Glutamatergic neuron (in vitro differentiated cells): ENCODE measurements at places on chromosomes 7 and 10. TPM values are rescaled to one million over a fixed set of nuclear protein-coding genes. Genes with fewer than 3 reads are reported as not detected.

Gene SRGN
- total RNA-seq, result not detected

DNA sequence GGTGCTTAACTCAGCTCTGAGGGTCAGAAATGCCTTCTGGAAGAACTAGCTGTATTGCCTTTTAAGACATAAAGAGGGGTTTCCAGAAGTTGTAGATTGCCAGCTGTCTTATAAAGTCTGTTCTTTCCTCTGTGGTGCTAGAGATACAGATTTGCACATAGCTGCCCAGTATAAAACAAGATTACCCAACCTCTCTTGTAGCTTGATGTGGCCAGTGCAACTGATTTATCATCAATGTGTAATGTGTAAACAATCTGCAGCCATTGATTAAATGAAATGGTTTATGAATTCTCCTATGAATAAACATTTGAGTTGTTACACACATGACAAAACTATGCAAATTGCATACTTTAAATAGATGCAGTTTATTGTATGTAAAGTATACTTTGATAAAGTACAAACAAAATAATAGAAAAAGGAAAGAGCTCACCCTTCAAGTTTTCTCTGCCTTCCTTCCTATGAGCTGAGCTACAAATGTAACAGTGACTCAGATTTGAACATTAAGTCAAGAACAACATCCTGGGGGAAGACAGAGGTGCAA is 195.2 kb downstream of the TMEM26 start:
- no peaks in the 10 kb centered on the region for H3K27me3 ChIP-seq
- H3K4me1 ChIP-seq, result no peaks in the 10 kb centered on the region
- peaks cover 3% of the 10 kb centered on the region for H3K36me3 ChIP-seq
- H3K4me3 ChIP-seq, result no peak overlapping the region
- no peak for DNase-seq
- H3K27ac ChIP-seq, result no peak overlapping the region

Gene CADPS2
- total RNA-seq, result 0.22 TPM

DNA sequence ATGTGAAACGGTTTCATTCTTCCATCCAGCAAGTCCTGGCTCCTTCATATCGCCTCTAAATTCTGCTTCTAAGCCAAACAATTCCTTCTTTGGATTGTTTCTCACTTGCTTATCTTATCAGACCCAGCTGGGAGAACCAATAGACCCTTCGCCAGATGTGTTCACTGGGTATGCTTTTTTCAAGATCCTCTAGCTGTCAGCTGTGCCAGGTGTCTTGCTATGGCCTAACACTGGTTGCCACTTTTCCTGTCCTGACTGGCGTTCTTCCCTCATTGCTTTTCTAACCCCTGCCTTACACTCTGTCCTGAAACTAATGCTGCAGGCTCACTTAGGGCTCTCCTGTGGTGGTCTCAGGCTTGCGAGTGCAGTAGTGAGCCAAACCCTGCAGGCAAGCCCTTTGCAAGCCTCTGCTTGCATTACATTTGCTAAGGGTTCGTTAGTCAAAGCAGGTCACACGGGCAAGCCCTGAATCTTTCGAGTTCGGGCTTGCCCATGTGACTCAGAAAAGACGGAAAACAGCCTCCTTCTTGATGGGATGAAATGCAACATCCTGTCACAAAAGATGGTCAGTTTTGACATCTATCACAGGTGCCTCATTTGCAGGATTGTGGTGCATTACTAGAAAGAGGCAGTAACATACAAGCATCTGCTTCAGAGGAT is 92.8 kb downstream of the VWC2 start:
- peaks cover 2% of the 10 kb centered on the region for H3K27me3 ChIP-seq
- H3K4me3 ChIP-seq, result peak overlapping the region; percentile 67
- DNase-seq, result no peak
- peaks cover 23% of the 10 kb centered on the region for H3K4me1 ChIP-seq

Gene ADGRA1
- 9.1 TPM for total RNA-seq

DNA sequence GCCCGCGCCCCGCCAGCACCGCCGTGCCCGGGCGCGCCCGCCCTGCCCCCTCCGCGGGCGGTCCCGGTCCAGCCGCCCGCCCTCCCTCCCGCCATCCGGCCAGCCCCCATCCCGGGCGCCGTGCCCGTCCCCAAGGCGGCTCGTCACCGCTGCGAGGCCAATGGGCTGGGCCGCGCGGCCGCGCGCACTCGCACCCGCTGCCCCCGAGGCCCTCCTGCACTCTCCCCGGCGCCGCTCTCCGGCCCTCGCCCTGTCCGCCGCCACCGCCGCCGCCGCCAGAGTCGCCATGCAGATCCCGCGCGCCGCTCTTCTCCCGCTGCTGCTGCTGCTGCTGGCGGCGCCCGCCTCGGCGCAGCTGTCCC is at the start of gene HTRA1:
Gene HTRA1 (plus strand): TSS at position 187 of the 362 bp plus-strand sequence. CDS start 100 bp downstream, at position 287.
- peak within 1 kb of the TSS; percentile 77 for H3K4me3 ChIP-seq
- peaks cover 25% of the 10 kb centered on the region for H3K27me3 ChIP-seq
- H3K27ac ChIP-seq, result no peak within 1 kb of the TSS
- no peaks in the 10 kb centered on the region for H3K36me3 ChIP-seq
- peak; percentile 72 for DNase-seq
- peaks cover 5% of the 10 kb centered on the region for H3K4me1 ChIP-seq

DNA sequence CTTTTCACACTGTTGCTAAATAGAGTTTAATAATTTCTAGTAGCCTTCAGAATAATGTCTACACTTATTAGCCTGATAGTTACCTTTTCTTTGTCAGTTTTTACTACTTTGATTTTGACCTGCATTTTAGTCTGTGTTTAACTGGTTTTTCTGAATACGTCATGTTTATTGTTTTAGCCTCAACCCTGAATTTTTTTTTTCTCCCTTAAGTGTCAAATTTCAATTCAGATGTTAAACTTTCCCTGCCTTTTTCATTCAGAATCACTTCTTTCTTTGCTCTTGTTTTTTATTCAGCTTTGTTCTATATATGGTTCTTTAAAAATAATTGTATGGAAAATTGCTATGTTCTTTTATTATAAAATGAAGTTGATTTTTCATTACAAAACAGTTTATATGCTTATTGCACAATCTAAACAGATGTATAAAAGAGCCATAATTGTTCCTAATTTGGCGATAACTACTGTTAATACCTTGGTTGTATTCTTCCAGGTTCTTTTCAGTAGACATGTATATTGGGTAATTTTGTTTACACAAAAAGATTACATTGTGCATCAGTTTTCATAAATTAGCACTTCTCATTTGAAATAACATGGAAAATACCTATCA is 159.7 kb downstream of the ADK start:
- H3K36me3 ChIP-seq, result no peaks in the 10 kb centered on the region
- H3K4me3 ChIP-seq, result no peak overlapping the region
- no peak overlapping the region for H3K27ac ChIP-seq
- no peaks in the 10 kb centered on the region for H3K27me3 ChIP-seq

DNA sequence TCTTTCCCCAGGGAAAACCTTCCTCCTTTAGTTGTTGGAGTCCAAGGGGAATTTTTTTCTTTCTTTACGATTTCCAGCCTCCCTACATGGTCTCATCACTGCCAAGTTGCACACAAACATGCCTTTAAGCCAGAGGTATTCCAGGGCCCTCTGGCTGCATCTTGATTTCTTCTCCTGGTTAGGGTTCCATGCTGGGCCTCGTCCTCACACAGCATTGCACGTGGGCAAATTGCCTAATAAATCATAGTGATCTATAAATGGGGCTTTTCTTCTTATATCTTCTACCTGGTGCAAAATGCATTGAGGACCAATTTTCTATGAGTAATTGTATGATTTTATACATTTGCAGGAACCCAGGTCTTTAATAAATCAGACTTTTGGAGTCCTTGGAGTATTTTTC is 284.2 kb downstream of the C7orf25 start:
- H3K4me3 ChIP-seq, result no peak overlapping the region
- H3K27ac ChIP-seq, result no peak overlapping the region
- DNase-seq, result no peak
- no peaks in the 10 kb centered on the region for H3K27me3 ChIP-seq
- no peaks in the 10 kb centered on the region for H3K4me1 ChIP-seq

GRCh38 chr10:86261470-86261869 is 105.1 kb downstream of the GRID1 start:
- no peak for DNase-seq
- no peak overlapping the region for H3K4me3 ChIP-seq
- H3K36me3 ChIP-seq, result no peaks in the 10 kb centered on the region
- H3K27me3 ChIP-seq, result peaks cover 12% of the 10 kb centered on the region
- no peak overlapping the region for H3K27ac ChIP-seq

GRCh38 chr10:74863551-74863950 is 37.2 kb downstream of the KAT6B start:
- DNase-seq, result no peak
- H3K4me3 ChIP-seq, result no peak overlapping the region
- H3K4me1 ChIP-seq, result peaks cover 18% of the 10 kb centered on the region

GRCh38 chr10:119131512-119132240 is 27.8 kb downstream of the DENND10 start:
- peaks cover 5% of the 10 kb centered on the region for H3K36me3 ChIP-seq
- no peak overlapping the region for H3K27ac ChIP-seq
- H3K4me3 ChIP-seq, result no peak overlapping the region

Gene AMZ1
- total RNA-seq, result 0.15 TPM

Gene TDRD1
- not detected for total RNA-seq

- no peaks in the 10 kb centered on the region for H3K27me3 ChIP-seq
- H3K36me3 ChIP-seq, result no peaks in the 10 kb centered on the region
- H3K4me1 ChIP-seq, result peaks cover 47% of the 10 kb centered on the region
- no peak for DNase-seq
- peak overlapping the region; percentile 77 for H3K27ac ChIP-seq
Measured at GRCh38 chr7:18515067-18515466, 19.5 kb downstream of the HDAC9 start.

Gene DYDC1
- total RNA-seq, result not detected

Gene CALML3
- not detected for total RNA-seq

- H3K36me3 ChIP-seq, result peaks cover 3% of the 10 kb centered on the region
- no peak for DNase-seq
- no peak overlapping the region for H3K27ac ChIP-seq
- no peak overlapping the region for H3K4me3 ChIP-seq
- peaks cover under 1% of the 10 kb centered on the region for H3K4me1 ChIP-seq
Measured at GRCh38 chr10:77421591-77421990, 216.0 kb downstream of the KCNMA1 start.

Gene LHPP
- total RNA-seq, result 6.0 TPM

- H3K4me3 ChIP-seq, result no peak overlapping the region
- H3K4me1 ChIP-seq, result no peaks in the 10 kb centered on the region
- no peak for DNase-seq
Measured at GRCh38 chr7:154873500-154874121, 129.3 kb downstream of the PAXIP1 start.

- no peak overlapping the region for H3K27ac ChIP-seq
- no peak overlapping the region for H3K4me3 ChIP-seq
- H3K27me3 ChIP-seq, result no peaks in the 10 kb centered on the region
- H3K4me1 ChIP-seq, result no peaks in the 10 kb centered on the region
Measured at GRCh38 chr7:34451923-34452322, 206.1 kb upstream of the NPSR1 start.

- DNase-seq, result no peak
- H3K27ac ChIP-seq, result no peak overlapping the region
- no peak overlapping the region for H3K4me3 ChIP-seq
Measured at GRCh38 chr7:157444011-157444842, 107.4 kb downstream of the DNAJB6 start.

Gene ELN
- total RNA-seq, result 3.7 TPM

Gene TMEM139
- total RNA-seq, result not detected

Gene OGDHL
- total RNA-seq, result 2.5 TPM

- no peak overlapping the region for H3K4me3 ChIP-seq
- no peaks in the 10 kb centered on the region for H3K4me1 ChIP-seq
- H3K36me3 ChIP-seq, result peaks cover 9% of the 10 kb centered on the region
Measured at GRCh38 chr7:102975854-102976253, 63.1 kb downstream of the LRRC17 start.

GRCh38 chr7:129612112-129613015 is 844 bp downstream of the NRF1 start:
- DNase-seq, result peak; percentile 45
- peaks cover 5% of the 10 kb centered on the region for H3K4me1 ChIP-seq
- peak overlapping the region; percentile 89 for H3K27ac ChIP-seq
- no peaks in the 10 kb centered on the region for H3K36me3 ChIP-seq
- peaks cover 8% of the 10 kb centered on the region for H3K27me3 ChIP-seq

GRCh38 chr10:102704915-102705314 is 9.3 kb downstream of the ARL3 start:
- peaks cover 6% of the 10 kb centered on the region for H3K4me1 ChIP-seq
- H3K4me3 ChIP-seq, result peak overlapping the region; percentile 47
- no peaks in the 10 kb centered on the region for H3K36me3 ChIP-seq
- no peaks in the 10 kb centered on the region for H3K27me3 ChIP-seq
- peak overlapping the region; percentile 46 for H3K27ac ChIP-seq

Gene ZNF511
- total RNA-seq, result 24.6 TPM

Gene MYL7
- 7.6 TPM for total RNA-seq

DNA sequence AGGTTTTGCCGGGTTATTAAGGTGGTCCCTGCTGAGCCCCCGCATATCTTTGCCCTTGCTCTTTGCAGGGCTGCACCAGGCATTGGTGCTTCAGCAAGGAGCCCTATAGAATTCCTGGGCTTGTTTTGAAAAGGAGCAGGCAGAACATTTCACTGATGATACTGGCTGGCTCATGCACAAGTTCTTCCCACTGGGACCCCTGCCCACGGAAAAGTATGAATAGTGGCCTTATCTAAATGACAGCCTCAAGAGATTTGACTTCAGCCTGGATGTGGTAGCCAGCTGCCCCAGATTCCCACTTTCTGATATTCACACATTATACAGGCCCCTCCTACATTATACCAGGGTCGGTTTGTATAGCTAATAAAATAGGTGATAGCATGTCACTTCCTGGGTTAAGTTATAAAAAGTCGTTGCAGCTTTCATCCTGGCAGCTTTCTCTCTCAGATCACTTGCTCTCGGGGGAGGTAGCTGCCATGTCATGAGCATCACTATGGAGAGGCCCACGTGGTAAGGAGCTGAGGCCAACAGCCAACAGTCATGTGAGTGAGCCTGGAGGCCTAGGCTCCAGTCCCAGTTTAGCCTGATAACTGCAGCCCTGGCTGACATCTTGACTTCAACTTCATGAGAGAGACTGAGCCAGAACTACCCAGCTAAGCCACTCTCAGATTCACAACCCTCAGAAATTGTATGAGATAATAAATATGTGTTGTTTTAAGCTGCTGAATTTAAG is 16.8 kb upstream of the CRTAC1 start:
- H3K27ac ChIP-seq, result no peak overlapping the region
- no peaks in the 10 kb centered on the region for H3K36me3 ChIP-seq
- peaks cover 13% of the 10 kb centered on the region for H3K4me1 ChIP-seq
- H3K27me3 ChIP-seq, result peaks cover 12% of the 10 kb centered on the region

GRCh38 chr7:30335763-30336487 is 51.5 kb downstream of the ZNRF2 start:
- H3K27ac ChIP-seq, result no peak overlapping the region
- peaks cover 8% of the 10 kb centered on the region for H3K36me3 ChIP-seq
- DNase-seq, result no peak
- H3K4me1 ChIP-seq, result no peaks in the 10 kb centered on the region

- peaks cover 21% of the 10 kb centered on the region for H3K4me1 ChIP-seq
- H3K27me3 ChIP-seq, result no peaks in the 10 kb centered on the region
- no peak for DNase-seq
- H3K4me3 ChIP-seq, result no peak overlapping the region
- no peaks in the 10 kb centered on the region for H3K36me3 ChIP-seq
Measured at GRCh38 chr7:37320140-37320847, 128.4 kb downstream of the ELMO1 start.

GRCh38 chr10:28995497-28995896 is 293.4 kb upstream of the LYZL1 start:
- no peaks in the 10 kb centered on the region for H3K4me1 ChIP-seq
- no peak for DNase-seq
- H3K27ac ChIP-seq, result no peak overlapping the region
- H3K36me3 ChIP-seq, result no peaks in the 10 kb centered on the region
